ENCODE measurements at places on chromosomes 7 and 10.

- no peak for DNase-seq
These were observed 290.6 kb downstream of the SORCS3 start for GRCh38 chr10:104931612-104932134.

- no peak for DNase-seq
These were observed 44.3 kb upstream of the ZC3HAV1 start for GRCh38 chr7:139153832-139154231.

GRCh38 chr7:45920502-45921380, at the start of gene IGFBP3:
IGFBP3 (minus strand) TSS chr7:45921272; CDS start chr7:45921140, 132 bp downstream.
- DNase-seq, result no peak

GRCh38 chr10:103780242-103781149, 74.9 kb downstream of the SH3PXD2A start:
- no peak for DNase-seq

DNA sequence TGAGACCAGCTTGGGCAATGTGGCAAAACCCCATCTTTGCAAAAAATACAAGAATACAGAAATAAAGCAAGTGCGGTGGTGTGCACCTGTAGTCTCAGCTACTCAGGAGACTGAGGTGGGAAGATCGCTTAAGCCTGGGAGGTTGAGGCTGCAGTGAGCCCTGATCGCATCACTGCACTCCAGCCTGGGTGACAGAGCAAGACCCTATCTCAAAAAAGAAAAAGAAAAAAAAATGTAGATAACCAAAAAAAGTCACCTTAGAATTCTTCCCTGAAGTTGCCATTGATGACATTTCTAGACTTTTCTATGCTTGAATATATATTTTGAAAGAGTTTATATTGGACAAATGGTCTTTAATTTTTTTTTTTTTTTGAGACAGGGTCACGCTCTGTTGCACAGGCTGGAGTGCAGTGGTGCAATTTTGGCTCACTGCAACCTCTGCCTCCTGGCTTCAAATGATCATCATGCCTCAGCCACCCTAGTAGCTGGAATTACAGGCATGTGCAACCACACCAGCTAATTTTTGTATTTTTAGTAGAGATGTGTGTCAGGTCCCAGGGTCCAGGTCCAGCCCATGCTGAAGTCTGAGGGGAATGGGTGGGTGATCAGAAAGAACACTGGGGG, 35.1 kb upstream of the MTPAP start:
- no peak for DNase-seq

- DNase-seq, result no peak
These were observed 192.1 kb downstream of the LRMDA start for GRCh38 chr10:75623310-75624093.

GRCh38 chr7:135204341-135204749, 7.0 kb downstream of the WDR91 start:
- DNase-seq, result no peak

- no peak for DNase-seq
These were observed 120.3 kb downstream of the PTEN start for GRCh38 chr10:87983716-87984115.

GRCh38 chr10:83592337-83592935, 546.9 kb upstream of the GHITM start:
- DNase-seq, result no peak

DNA sequence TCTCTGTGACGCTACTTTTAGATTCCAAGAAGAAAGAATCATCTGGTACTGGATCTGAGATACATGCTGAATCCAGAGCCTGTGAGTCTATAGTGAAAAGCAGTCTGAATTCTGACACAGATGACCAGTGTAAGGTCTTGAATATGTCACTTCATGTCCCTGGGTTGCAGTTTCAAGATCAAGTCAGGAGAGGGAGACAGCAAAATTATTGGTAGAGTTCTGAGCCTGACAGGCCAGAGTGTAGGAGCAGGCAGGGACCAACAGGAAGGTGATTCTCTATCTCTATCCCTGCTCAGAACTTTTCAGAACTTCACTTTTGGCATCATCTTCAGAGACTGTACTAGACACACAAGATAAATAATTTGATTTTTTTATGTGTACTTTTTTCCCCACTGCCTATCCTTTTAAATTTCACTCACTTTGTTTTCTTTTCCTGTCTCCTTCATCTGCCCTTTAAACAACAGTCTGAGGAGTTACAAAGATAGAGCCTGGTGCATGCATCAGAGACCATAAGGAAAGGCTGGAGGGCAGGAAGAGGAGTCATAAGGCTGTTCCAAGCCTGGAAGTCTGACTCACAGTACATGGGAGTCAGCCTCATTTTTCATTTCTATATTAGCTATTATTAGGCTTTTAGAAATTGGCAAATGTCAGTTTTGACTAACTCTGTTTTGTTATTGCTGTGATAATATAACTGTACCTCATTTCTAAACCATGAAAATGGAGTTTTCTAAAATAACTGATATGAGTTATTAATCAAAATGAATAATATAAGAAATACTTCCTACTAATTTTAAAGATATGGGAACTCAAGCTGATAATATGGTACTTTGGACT, 120.2 kb upstream of the TMEM229A start:
- DNase-seq, result no peak

GRCh38 chr10:96529634-96530279, 16.0 kb upstream of the TLL2 start:
- DNase-seq, result no peak

DNA sequence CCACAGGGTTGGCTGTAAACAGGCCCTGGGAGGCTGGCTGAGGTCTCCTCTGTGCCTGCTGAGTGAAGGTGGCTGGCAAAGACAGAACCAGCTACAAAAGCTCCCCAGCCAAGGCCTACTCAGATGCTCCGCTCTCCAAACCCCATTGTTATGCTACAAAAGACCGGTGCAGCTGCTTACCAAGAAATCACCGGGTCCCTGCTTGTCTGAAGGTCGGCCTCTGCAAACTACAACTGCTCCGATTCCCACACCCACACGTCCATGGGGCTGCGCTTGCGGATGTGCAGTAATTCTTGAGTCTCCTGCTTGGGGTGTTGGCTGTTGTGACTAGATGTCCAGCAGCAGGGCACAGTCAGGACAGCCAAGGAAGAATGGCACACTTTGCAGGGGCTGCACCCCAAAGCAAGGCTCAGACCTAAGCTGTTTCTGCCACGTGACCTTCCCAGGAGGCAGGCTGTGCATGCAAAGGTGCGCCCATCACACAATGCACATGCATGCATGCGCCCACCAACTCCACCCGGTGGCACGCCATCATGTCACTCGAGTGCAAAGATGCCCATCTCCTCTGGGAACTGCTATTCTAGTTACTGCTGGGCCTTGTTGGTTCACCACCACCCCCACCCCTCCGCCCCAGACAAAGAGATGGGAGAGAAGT, 97.8 kb downstream of the OAT start:
- DNase-seq, result no peak

Data from activated CD8-positive, alpha-beta memory T cell treated with anti-CD3 and anti-CD28 coated beads for 1 hour (primary cell).